ENCODE measurements at places on chromosomes 6 and 20. TPM values are rescaled to one million over a fixed set of nuclear protein-coding genes. Genes with fewer than 3 reads are reported as not detected.

DNA sequence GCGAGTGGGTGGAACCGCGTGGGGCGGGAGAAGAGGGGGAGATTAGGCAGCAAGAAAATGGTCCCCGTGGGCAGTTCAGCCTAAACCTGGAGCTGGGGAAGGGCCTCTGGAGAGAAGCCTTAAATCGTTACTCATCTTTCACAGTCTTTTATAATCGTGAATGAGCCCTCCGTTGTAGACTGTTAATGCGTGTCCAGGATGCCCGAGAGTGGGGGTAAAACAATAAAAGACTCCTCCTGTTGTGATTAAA, 11.0 kb upstream of the ELOVL5 start:
- peak overlapping the region; percentile 58 for H3K4me3 ChIP-seq
- H3K36me3 ChIP-seq, result no peaks in the 10 kb centered on the region

DNA sequence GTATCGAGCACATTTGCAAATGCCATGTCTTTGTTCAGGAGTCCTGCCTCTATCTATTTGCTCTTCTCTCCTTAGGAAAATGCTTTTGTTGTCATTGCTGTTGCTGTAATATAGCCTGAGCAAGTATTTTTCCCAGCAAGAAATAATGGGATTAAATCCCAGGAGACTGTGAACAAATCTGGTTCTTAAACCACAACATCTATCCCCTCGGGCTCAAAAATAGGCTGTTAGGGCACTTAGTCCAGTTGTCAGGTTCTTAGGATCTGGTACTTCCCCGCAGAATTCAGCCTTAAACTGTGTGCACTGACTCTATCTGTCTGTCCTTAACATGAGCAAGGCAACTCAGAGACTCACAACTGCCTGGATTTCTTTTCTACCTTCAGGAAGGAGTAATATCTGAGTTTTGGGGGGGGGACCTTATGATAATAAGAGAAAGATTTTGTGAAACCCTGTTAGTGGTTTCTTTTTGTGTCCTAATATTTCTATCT, 437.5 kb downstream of the HTR1B start:
- no peak overlapping the region for H3K27ac ChIP-seq
- H3K36me3 ChIP-seq, result no peaks in the 10 kb centered on the region
- H3K27me3 ChIP-seq, result no peaks in the 10 kb centered on the region
- no peak overlapping the region for H3K4me3 ChIP-seq
- no peak for DNase-seq

DNA sequence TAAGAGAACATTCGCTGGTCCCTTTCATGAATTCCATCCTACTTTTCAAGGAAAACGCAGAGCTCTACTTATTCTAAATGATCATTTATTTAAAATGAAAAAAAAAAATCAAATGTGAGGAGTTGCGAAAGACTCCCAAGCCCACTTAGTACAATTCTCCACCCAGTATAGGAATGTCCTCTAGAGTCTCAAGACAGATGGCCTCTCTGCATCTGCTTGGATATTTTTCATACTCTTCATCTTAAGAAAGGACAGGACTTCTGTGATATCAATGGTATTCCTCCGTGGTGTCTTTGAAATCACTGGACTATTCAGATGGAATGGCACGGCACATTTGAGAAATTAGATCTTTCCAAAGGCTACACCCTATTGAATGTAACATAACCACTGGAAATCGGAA, 107.1 kb downstream of the PTPRK start:
- no peak overlapping the region for H3K4me3 ChIP-seq
- H3K27me3 ChIP-seq, result no peaks in the 10 kb centered on the region
- H3K27ac ChIP-seq, result no peak overlapping the region

- no peaks in the 10 kb centered on the region for H3K36me3 ChIP-seq
- no peak overlapping the region for H3K4me3 ChIP-seq
- peak overlapping the region; percentile 62 for H3K27ac ChIP-seq
- DNase-seq, result no peak
- no peaks in the 10 kb centered on the region for H3K27me3 ChIP-seq
Measured at GRCh38 chr6:42260396-42260888, 42.8 kb upstream of the MRPS10 start.

DNA sequence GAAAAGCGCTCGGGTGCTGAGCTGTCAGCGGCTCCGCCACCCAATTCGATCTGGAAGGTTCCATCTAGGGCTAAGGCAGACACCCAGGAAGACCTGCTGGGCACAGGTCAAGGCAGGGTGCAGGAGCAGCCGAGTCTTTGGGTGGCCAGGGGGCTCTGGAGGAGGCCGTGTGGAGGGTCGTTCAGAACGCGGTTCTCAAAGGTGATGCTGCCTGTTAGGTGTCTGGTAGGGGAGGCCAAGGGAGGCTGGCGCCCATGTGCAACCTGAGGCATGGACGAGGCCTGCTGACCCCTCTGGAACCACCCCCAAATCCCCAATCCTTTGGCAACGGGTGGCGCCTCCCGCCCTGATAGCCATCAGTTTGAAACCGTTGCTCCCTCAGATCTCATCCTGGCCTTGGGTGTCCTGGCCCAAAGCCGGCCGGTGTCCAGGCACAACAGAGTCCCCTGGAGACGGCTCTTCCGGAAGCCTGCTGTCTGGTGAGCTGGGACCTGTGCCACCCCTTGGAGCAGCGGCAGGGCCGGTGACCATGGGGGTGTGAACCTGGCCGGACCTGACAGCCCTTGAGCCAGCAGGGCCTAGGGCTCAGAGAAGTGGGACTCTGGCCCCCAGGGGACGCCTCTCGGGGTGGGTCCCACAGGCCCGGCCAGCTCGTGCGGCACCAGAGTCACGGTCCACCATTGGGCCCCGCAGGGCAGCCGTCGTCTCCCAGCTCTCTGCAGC, 10.5 kb downstream of the SLC17A9 start:
- H3K4me3 ChIP-seq, result no peak overlapping the region
- DNase-seq, result no peak
- no peak overlapping the region for H3K27ac ChIP-seq
- no peaks in the 10 kb centered on the region for H3K27me3 ChIP-seq
- no peaks in the 10 kb centered on the region for H3K36me3 ChIP-seq

DNA sequence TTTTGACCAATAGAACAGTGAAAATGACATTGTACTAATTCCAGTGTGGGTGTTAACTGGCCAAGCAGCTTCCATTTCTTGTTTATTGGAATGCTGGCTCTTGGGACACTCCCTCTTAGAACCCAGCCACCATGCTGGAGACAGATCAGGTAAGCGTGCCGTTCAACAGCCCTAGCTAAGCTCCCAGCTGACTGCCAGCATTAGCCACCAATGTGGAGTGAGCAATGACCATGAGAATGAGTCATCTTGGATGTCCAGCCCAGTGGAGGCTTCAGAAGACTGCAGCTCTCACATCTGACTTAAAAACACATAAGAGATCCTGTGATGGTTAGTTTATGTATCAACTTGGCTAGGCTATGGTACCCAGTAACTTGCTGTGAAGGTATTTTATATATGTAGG, 3.0 kb upstream of the LINC00237 start:
- no peaks in the 10 kb centered on the region for H3K36me3 ChIP-seq
- no peak for DNase-seq
- no peak overlapping the region for H3K4me3 ChIP-seq
- no peaks in the 10 kb centered on the region for H3K4me1 ChIP-seq

DNA sequence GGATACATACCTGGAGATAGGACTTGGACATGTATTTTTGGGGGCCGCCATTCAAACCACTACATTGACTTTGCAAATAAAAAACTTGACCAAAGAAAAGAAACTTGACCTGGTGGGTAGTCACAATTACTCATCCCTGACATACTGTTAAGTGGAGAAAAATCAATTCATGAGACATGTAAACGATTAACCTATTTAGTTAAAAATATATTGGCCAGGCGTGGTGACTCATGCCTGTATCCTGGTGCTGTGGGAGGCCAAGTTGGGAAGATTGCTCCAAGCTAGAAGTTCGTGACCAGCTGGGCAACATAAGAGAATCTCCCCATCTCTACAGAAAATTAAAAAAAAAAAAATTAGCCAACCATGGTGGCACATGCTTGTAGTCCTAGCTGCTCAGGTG, 2.5 kb upstream of the SRSF12 start:
- no peak overlapping the region for H3K4me3 ChIP-seq
- no peak for DNase-seq
- no peaks in the 10 kb centered on the region for H3K4me1 ChIP-seq

The PDE7B gene
- total RNA-seq, result 6.3 TPM

The TNFRSF6B gene
- total RNA-seq, result 12.2 TPM

The FAM229B gene
- total RNA-seq, result 32.2 TPM

The NEDD9 gene
- total RNA-seq, result 72.1 TPM
